Esophagus squamous epithelium (tissue), 5 donors: ENCODE measurements at places on chromosomes 13 and 19.

GRCh38 chr13:108915095-108915633 is 285.8 kb downstream of the MYO16 start:
- DNase-seq, result no peak

DNA sequence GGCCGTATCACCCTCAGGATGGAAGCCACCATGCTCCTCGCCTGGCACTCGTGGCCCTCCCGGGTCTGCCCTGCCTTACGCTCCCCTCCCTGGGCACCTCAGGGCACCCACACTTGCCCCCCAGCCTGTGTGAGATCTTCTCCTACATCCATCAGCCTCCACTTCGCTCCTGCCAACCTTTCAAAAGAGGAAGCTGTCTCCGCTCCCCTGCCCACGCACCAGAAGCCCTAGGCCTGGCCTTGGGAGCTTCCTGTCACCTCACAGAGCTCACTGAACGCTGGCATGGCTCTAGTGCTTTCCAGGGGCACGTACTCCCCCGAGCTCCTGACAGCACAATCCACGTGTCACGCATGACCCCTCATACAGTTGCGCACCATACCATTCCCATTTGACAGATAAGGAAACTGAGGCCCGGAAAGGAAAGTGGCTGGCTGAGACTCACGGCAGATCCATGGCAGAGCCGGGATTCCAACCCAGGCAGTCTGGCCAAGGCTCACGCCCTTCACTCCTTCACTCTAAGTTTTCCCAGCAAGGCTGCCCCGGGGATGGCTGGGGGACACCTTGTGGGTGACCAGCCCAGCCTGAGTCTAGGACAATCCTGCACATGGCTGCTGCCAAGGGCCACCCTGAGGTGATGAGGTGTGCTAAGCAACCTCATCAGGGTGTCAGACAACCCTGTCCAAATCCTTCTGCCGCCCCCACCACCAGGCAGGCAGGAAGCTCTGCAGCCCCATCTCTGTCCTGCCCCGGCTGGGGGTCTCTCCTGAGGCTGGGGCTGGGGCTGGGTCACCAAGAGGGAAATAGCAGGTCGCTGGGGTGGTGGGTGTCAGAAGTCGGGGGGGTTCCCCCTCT is 19.3 kb downstream of the PPP1R12C start:
- no peak for DNase-seq

- DNase-seq, result no peak
Measured at GRCh38 chr13:72039126-72039525, 172.1 kb upstream of the DACH1 start.

DNA sequence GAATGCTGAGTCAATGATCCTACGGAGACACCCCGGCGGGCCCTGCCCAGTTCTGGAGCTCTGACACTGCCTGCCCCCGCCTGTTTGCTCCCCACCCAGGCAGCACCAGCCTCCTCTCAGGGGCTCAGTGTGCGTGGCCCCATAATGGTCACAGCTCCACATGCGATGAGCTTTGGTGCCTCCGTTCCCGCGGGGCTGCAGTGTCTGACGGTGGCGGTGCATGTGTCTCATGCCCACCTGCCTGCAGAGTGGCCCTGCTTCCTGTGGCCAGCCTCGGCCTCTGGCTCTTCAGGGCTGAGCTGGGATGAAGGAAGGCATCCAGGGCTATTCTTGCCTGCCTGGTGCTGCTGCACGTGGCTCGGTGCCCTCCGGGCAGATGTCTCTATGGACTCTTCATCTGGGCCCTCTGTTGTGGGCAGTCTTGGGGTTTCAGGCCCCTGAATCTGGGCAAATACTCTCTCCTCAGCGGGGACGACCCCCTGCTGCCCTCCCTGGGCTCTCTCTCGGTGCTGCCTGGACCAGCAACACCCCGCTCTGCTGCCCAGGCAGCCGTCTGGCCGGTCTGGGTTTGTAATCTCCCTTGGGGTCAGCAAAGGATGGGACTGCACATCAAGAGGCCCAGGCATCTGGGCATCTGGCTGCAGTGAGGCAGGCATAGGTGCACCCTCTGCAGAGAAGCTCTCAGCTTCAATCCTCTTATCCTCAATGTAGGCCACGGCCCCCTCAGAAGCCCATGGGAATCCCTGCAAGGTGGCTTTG is 19.3 kb upstream of the TMEM255B start:
- no peak for DNase-seq

GRCh38 chr19:35462476-35462953 is 14.5 kb downstream of the FFAR2 start:
- DNase-seq, result no peak

GRCh38 chr13:97574926-97575325 is 141.0 kb downstream of the RAP2A start:
- DNase-seq, result no peak

GRCh38 chr13:101747039-101747438 is 294.6 kb downstream of the ITGBL1 start:
- no peak for DNase-seq

DNA sequence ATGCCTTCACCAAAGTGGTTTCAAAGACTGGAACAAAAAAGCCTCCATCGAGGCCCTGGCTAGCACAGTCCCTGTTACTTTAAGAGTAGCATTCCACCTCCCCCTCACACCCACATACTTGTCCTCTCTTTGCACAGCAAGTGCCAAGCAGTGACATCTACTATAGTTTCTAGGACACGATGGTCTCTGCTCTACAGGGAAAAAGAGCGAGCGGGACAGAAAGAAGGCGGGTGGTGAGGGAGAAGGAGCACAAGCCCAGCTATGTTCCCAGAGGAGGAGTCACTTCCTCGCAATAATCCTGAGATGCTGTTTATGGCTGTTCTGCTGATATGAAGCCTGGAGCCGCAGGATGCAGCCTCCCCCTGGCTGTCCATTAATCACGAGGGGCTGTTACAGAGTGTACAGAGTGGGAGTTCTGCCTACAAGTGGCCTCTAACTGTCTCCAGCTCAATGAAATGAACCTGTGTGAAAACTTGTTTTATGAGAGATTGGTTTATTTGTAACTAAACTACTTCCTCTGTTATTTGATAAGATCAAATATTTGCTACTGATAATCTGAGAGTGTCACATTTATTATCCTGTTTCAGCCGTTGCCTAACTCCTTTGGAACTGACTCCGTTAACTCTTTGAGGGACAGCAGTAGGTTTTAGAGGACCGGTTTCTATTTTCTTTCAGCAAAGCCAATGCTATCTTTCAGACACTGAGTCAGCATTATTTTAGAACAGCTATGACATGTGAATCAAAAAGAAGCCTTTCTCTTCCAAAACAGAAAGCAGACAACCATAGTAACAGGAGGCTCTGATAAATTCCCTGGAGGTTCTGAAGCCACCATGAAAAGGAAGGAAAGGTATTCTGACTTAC is 208.0 kb downstream of the SPRY2 start:
- no peak for DNase-seq

DNA sequence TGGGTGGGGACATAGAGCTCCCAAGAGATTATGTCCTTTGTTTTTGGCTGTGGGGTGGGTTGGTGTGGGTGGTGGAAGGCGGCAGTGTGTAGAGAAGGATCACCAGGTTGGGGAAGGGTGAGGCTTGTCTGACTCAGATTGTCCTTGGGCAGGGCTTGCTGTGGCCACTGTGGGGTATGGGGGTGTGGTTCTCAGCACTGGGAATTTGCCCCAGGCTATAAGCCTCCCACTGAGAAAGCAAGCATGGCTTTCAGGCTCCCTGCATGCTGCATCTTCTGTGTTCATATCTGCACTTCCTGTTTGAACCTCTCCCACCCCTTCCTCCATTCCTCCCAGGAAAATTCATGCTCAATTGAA is 34.9 kb downstream of the DNAJC15 start:
- DNase-seq, result no peak

GRCh38 chr13:113863524-113864272 is at the start of gene GAS6:
GAS6 (minus strand) TSS chr13:113864076; CDS start chr13:113863920, 156 bp downstream.
- no peak for DNase-seq

GRCh38 chr19:13850910-13851733 is 25.8 kb upstream of the NANOS3 start:
- no peak for DNase-seq

- no peak for DNase-seq
Measured at GRCh38 chr19:35963514-35963913, 27.3 kb downstream of the LRFN3 start.

DNA sequence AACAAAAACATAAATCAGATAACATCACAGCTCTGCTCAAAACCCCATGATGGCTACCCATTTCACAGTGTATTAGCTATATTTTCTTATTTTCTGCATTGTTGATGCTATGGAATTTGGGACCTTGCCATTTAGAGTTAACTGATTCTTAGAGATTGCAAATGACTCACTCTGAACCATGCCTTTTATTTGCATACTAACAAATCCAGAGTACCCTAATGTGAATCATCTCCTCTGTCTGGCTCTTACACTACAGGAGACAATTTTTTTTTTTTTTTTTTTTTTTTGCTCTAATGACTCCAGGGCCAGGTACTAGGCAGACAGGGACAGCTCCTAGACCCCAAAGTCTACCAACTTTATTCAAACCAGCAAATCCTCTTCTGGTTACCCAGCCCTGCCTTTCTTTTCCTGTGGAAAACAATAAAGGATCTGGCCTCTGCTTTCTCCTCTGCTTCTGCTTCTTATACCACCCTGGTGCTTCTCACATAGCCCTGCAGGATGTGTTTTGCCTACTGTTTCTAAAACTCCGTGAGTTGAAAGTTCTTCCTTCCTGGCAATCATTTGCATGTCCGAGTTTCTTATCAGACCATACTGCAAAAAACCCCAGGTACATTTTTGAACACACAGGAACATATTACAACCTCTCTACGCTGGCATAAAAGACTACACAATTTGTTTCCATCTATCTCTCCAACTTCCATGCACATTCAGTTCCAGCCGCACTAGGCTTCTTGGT is 10.6 kb upstream of the ZNF460 start:
- DNase-seq, result no peak

DNA sequence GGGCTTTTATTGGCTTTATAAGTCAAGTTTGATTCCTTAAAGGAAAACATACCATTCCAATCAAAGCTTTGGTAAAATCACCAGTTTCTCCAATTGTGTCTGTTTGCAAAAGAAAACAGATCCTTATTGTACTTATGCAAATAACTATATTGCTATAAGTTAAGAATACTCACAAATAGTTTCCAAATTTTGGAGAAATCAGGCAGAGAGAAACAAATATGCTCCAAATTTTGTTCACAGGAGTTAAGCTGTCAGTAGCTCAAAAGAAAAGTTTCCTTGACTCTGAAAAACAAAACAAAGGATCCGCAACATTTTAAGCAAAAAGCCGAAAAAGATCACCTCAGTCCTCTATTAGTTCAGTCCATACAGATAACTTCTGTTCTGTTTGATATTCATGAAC is 19.2 kb upstream of the IGFL4 start:
- no peak for DNase-seq

GRCh38 chr13:46622630-46623256 is 69.8 kb downstream of the LRCH1 start:
- DNase-seq, result no peak

- DNase-seq, result no peak
Measured at GRCh38 chr19:2492870-2493269, 16.9 kb downstream of the GADD45B start.

- no peak for DNase-seq
Measured at GRCh38 chr19:47644199-47644598, 35.3 kb downstream of the BICRA start.

- no peak for DNase-seq
Measured at GRCh38 chr13:23824371-23824770, 64.8 kb downstream of the MIPEP start.

DNA sequence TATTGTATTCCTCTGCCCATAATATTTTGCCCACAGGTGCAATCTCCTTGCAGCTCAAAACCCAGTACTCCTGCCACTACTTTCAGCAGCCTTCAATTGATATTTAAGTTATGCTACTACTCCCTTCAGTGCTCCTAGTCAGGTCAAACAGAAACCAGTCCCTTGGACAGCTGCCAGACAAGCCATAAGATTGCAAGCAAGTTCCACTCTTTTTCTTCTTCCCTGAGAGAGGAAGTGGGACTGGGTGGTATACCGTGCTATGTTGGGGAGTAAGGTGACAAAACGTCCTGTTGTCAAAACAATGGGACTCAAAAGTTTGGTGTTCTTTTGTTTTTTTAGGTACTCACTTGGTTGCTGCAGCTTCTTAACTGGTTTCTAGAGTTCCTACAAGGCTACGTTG is 63.1 kb upstream of the FRY start:
- no peak for DNase-seq

GRCh38 chr13:99296398-99296797 is 10.8 kb downstream of the GPR183 start:
- DNase-seq, result no peak

DNA sequence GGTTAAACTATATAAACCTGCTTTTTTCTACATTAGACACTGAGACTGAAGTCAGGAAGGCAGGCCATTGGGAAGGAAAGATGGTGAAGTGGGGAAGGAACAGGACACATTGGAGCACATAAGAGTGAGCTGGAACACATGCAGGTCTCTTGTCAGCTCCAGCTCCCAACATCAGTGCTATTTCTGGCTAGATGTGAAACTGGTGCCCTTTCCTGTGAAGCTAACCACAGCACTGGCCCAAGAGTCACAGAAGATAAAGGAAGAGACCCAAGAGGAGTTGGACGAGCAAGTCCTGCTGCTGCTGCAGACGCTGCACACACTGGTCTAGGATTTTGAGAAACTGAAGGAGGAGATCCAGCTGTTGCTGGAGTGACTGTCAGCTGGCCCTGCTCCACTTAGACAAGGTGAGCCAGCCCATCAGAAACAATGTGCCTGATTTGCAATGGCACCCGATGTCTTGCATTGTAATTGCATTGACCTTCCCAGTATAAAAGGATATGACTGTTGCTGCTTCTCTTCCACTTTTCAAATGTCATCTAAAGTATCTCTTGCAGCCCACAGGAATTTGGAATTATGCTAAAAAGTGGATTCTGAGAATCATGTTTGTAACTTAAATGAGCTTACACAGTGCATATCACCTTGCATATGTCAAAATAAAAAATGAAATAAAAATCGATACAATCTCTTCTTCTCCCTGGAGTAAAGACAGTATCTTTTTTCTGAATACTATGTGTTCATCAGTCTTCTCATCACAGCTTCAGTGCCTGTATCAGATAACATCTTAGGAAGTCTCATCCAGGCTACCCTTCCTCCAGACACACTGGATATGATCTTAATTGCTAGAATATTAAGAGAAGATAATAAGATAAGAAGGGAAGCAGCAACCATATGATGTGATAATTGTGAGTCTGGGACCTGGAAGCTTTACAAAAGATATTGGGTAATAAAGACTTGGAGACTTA is 230.7 kb upstream of the SPRY2 start:
- no peak for DNase-seq

GRCh38 chr19:45640849-45641273 is 1.7 kb upstream of the EML2 start:
- no peak for DNase-seq

- no peak for DNase-seq
Measured at GRCh38 chr13:94703721-94704314, 8.5 kb downstream of the SOX21 start.

DNA sequence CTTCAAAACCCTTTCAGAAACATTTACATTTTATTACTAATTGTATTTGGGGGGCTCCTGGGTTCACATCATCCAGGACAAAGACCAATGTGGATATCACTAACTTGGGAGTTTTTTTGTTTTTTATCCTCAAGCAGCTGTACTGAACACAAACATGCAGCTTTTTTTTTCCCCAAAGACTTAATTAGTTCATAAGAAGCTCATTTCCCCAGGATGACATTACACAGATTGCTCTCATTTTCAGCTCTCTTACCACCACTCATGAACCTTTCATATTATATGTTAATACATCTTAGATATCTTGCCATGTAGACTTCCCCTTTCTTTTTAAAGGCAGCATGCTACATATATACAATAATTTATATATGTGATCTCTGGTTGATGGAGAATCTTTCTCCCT is 118.7 kb upstream of the MAB21L1 start:
- no peak for DNase-seq
